Stimulated activated CD4-positive, alpha-beta T cell treated with anti-CD3 and anti-CD28 coated beads, Interleukin-15, amount 100 ng/mL, for 24 hours (primary cell): ENCODE measurements at places on chromosomes 2 and 18.

DNA sequence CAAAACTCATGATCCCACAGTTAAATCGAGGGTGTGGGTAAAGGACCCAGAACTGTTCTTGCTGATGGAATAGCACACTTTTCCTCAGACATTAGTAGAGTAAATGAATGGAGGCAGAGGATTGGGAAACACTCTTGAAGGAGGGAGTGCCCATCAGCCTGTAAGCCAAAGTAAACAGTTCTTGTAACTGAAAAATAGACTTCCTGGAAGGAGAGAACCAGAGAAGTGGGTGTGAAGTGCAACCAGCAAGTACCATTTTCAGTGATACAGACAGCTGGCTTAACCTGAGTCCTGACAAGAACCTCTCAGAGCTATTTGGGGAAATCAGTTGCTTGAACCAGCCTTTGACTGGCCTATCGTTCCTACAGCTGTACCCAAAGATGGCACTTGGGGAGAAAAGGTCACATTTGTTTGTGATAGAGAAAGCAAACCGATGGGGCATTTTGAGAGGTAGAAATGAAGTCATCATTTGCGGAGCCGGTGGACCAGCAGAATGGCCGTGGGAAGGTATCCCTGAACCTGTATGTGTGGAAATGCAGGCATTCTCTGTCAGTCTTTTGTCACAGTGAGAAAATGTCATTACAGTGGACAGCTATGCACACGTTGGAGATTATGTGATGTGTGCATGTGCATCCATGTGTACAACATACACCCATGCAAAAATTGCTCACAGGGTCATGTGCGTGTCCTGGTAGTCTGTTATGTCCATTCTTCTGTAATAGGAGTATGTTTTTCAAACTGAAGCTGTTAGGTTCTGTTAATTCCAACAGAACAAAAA lies 17.8 kb downstream of the CRIM1 start:
- no peak for DNase-seq

GRCh38 chr18:50044402-50044801 lies 150.5 kb downstream of the MYO5B start:
- DNase-seq: no peak

DNA sequence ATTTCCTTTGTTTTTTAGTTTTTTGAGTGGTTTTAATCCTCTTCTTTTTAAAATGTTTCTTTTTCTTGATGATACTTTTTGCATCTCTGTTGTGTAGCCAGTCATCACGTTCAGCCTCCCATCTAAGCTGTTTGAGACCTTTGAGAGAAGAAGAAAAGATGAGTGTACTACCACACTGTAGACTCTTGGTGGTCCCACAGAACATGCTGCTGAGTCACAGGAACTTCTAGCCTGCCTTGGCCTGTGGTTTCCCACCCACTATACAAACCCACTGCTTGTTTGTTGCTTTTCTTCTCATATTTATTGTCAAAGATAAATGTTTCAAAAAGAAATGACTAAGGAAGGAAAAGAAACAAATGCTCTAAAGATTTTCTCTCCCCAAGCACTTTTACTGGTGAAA lies 5.5 kb downstream of the CEBPZOS start:
- peak; percentile 30 for DNase-seq

GRCh38 chr2:158973116-158973956 lies 4.9 kb downstream of the TANC1 start:
- DNase-seq: no peak

GRCh38 chr2:63614983-63615945 lies 26.5 kb downstream of the MDH1 start:
- DNase-seq: no peak

DNA sequence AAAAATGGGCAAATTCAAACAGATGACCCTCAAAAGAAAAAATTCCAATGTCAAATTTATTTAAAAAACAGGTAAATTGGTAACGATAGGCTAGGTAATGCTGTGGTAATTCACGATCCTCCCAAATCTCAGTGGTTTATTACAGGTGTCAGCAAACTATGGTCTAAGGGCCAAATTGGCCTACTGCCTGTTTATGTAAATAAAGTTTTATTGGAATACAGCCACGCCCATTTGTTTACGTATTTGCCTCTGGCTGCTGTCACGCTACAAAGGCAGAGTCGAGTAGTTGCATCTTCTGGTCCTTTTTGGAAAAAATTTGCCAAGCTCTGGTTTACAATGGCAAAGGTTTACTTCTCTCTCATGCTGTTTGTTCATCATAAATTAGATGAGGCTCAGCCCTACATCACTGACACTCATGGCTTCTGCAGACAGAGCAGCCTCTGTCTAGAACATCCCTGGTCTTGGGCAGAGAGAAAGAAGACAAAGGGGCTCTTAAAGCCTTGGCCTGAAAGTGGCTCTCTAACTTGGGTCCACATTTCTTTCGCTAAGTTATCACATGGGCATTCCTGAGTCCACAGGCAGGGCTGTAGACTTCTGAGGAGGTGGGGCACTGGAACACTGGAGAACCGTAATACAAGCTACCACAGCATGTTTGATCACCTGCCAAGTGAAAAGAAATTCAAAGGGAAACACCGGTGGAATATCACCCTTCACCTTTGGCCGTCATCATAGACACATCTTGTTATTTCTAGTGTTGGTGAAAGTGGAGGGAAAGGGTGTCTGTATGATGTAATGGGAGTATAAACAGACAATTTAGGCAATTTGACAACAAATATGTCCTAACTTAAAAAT lies 34.8 kb downstream of the SP110 start:
- no peak for DNase-seq

GRCh38 chr2:215685238-215685990 lies 249.5 kb upstream of the FN1 start:
- DNase-seq: no peak

- no peak for DNase-seq
Observed at GRCh38 chr2:128545085-128545484, 226.4 kb upstream of the HS6ST1 start.

- no peak for DNase-seq
Observed at GRCh38 chr18:9811978-9812377, 73.8 kb upstream of the TXNDC2 start.

DNA sequence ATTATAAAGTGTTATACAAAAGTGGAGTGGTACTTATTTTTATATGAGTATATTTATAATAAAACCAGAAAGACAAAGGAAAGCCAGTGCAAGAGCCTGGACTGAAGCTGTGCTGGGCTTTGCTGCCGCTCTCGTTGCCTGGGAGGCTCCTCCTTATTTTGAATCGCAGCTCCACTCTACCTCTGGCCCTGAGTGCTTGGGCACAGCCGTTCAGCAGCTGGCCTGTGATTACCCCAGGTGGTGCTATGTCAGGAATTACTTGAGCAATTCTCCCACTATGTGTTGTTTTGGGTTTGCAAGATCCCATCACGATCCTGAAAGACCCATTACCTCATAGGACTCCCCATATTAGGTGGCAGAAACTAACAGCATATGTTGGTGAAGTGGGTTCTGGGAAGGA lies 53.0 kb upstream of the LCLAT1 start:
- no peak for DNase-seq

DNA sequence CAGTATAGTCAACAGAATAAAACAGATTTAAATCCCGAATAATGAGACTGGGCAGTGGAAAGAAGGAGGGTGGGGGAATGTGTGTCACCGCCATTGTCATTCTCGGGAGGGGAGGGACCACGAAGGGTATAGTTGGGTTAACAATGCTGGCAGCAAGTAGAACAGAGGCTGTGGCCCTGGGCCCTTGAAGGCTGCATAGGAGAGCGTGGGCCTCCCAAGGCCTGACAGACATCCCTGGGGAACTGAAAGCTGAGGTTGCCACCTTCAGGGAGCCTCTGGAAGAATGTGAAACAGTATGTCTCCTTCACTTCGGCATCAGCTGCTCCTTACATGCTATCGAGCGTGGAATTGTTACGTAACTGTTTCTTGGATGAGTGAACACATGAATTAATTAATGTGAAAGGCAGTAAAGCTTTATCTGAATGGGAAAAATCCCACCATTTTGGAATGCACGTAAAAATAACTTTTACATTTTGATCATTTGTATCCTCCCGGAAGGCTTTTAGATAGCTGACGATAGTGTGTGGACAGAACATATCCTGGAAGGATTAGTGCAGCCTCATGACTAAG lies 92.8 kb upstream of the TTC39C start:
- no peak for DNase-seq

- DNase-seq: no peak
Observed at GRCh38 chr2:40159333-40159732, 292.6 kb downstream of the SLC8A1 start.

DNA sequence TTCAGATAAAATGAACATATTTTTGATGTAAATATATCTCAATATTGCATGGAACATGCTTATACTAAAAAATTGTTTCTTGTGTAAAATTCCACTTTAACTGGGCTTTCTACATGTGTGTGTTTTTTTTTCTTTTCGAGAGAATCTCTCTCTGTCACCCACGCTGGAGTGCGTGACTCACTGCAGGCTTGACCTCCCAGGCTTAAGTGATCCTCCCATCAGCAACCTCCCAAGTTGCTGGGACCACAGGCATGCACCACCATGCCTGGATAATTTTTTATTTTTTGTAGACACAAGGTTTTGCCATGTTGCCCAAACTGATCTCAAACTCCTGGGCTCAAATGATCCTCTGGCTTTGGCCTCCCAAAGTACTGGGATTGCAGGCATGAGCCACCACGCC lies 254.6 kb downstream of the LOXHD1 start:
- no peak for DNase-seq

DNA sequence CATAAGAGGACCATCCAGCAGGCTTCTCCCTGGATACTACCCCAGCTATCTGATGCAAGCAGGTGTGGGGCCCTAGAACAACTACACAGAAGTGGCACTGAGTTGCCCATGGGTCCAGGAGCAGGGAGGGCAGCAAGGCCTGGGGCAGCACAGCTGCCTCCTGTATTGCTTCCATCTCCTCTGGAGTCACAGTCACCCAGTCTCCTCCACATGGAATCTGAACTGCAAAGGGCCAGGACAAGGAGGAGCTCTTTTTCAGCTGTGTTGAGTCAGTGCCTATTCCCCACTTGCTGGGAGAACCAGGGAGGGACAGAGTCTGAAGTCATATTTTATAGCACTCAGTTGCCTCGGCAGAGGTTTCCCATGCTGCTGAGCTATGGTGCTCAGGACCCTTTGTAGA lies 67.9 kb upstream of the ALPP start:
- DNase-seq: no peak
